ENCODE measurements at places on chromosomes 2 and 18.
A peak's percentile ranks its signal among the peaks of the same experiment; 100 is the strongest.

DNA sequence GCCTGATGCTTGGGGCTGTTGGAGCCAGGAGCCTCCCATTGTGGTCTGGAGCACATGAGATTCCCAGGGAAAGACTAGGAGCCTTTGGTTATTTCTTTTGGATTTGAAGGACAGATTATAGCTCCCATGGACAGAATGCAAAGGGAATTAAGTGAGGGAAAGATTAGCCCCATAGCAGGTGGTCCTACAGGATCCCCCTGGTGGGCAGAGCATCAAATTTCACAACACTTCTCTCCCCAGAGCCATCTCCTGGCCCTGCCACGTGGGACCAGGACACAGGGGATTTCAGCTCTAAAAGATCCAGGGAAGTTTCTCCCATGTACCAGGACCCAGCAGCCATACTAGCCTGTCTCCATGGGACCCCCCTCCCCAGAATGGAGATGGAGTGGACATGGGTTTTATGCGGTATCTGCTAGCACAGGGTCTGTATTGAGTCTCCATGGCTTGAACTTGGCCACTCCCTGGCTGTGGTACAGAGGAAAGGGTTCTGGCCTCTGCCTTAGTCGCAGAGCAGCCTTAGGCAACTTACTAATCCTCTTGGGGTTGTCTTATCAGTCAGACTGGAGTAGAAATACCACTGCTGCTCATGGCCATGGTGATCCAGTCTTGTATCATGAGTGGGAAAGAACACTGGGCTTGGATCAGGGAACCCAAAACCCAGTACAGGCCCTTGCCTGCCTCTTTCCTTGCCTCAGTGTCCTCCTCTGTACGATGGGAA, 6.8 kb upstream of the PLB1 start:
- DNase-seq, result no peak

- no peak for DNase-seq
These were observed 160.5 kb downstream of the GALNT13 start for GRCh38 chr2:154032220-154032619.

- no peak for DNase-seq
These were observed 52.9 kb downstream of the EPB41L3 start for GRCh38 chr18:5490753-5491480.

DNA sequence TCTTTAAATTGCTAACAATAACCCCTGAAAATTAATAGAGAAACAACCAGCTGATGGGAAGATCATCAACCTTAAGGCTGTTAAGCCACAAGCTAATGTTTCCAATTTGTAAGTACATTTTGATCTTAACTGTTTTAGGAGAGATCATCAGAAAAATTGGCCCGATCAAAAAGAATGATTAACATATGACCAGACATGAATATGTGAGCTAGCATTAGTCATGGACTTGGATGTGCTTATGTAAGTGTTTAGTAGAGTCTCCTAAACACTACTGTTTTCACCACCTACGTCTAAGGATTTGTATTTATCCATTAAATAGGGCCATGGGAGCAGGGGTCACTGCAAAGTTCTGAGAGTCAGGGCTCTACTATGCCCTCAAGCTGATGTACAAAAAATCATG, 4.3 kb downstream of the LMAN1 start:
- no peak for DNase-seq

- DNase-seq, result peak; percentile 53
These were observed 43.7 kb downstream of the TWIST2 start for GRCh38 chr2:238891457-238892203.

DNA sequence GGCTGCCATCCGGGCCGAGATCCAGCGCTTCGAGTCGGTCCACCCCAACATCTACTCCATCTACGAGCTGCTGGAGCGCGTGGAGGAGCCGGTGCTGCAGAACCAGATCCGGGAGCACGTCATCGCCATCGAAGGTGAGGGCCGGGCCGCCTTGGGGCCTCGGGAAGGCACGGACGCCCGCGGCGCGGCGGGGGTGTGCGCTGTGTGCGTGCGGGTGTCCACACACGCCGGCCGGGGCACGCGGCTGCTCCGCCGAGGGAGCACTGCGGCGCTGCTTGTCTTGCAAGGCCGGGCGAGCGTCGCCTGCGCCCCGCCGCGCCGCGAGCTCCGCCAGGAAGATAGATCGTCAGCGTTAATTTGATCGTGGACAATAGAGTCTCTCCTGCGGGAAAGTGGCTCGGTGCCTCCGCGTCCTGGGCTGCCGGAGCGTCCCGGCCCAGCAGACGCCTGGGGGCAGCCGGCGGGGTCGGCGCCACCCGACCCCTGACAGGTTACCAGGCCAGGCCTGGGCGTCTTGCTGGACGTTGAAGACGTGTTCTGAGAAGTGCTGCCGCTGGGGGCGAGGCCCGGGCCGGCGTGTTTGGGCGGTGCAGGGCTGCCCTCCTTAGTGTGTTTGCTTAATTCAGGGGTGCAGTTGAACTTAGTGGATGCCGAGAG, 1.0 kb downstream of the AGAP1 start:
- no peak for DNase-seq

DNA sequence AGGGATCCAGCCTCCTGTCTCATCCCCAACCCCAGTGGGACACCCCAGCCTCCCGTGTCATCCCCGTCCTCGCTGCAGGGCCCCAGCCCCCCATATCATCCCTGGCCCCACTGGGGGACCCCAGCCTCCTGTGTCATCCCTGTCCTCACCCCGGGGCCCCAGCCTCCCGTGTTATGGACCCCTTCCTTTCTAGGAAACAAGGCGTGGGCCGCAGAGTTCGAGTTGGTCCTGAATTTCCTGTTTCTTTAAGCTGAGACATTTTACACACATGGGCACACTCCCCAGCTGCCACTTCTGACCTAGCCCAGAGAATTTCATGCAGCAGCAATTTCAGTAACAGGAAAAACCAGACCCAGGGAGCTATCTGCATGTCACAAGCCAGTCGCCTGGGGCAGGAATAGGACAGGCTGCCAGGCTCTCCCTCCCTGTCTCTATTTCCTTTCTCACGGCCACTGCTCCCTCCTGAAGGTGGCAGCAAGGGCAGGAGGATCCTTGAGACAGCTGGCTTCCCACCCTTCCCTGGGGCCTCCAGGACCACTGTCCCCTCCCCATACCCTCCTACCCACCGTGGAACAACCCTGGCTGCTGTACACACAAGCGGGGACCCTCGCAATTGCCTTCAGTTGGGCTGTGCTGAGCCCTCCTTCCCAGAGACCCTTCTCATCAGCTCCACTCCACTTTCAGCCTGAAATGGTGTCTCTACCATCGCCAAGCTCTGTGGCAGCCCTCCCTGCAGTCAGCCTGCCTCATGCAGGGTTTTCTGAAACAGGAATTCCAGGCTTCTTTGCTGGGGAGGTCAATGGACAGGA, 141.9 kb upstream of the ID2 start:
- DNase-seq, result peak; percentile 76

Measured in tongue (tissue), 3 donors.